ENCODE measurements at places on chromosomes 3 and 15. TPM values are rescaled to one million over a fixed set of nuclear protein-coding genes. Genes with fewer than 3 reads are reported as not detected.

- no peak for DNase-seq
Measured at GRCh38 chr3:141044695-141045641, 6.2 kb upstream of the SPSB4 start.

- DNase-seq, result no peak
Measured at GRCh38 chr3:132964266-132964665, 73.9 kb upstream of the TMEM108 start.

DNA sequence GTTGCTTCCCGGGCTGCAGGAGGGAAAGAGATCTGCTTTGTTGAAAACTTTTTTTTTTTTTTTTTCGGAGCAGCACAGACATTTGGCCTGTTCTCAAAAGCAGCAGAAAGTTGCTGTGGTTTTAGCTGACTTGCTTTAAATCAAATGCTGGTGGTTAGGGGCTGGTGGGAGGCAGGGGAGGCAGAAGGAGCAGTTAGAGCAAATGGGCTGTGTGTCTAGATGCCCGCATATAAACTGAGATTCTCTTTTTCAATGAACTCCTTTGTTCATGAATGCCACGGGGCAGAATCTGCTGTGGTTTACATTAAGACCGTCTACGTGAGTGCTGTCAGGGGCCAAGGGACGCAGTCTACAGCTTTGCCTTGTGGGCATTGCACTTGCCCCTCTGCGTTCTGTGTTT is 95.9 kb downstream of the FLNB start:
- DNase-seq, result no peak

DNA sequence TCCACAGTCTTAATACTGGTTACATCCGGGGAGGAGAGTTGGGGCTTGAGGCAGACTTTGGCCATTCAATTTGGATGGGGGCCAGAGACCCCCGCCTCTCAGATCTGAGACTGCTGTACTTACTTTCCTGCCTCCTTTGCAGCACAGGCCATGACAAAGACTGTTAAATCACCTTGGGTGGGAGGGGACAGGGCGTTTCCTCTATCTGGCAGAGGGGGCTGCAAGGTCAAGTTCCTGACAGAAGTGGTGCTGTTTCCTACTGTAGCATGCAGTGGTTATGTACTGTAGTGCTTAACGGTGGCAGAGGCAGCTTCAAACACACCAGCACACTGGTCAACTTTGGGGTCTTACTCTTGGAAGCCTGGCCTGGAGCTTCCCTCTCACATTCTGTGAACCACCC is 261.2 kb upstream of the LRRFIP2 start:
- DNase-seq, result no peak

- DNase-seq, result no peak
Measured at GRCh38 chr3:136657526-136657925, 94.7 kb downstream of the STAG1 start.

DNA sequence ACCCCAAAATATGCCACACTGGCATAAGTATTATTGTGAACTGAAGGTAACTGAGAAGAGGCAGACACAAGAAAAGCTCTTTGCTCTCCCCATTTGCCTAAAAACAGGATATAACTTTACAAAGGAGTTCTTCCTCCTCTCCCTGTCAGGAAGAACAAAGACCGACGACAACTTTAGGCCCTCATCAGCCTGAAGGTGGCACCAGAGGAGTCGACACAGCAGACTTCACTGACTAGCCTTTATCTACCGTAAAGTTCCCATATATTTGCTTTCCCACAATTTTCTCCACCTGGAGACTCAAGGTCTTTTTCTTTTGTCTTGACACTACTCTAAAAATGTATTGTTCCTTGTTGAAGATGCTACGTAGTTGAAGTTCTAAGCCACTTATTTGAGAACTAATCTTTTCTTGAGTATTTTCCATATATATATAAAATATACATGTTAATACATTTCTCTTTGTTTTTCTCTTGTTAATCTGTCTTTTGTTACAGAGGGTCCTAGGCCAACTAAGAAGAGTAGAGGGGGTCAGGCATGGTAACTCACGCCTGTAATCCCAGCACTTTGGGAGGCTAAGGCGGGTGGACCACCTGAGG is 16.2 kb upstream of the XIRP1 start:
- DNase-seq, result peak; percentile 36

DNA sequence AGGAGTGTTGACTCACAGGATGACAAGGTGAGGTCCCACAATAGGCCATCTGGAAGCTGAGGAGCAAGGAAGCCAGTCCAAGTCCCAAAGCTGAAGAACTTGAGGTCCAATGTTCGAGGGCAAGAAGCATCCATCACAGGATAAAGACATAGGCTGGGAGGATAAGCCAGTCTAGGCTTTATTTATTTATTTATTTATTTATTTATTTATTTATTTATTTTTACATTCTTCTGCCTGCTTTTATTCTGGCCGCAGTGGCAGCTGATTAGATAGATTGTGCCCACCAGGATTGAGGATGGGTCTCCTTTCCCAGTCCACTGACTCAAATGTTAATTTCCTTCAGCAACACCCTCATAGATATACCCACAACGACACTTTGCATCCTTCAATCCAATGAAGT is 472.2 kb upstream of the DPPA4 start:
- DNase-seq, result no peak

- no peak for DNase-seq
Measured at GRCh38 chr3:193812791-193813500, 219.9 kb downstream of the OPA1 start.

DNA sequence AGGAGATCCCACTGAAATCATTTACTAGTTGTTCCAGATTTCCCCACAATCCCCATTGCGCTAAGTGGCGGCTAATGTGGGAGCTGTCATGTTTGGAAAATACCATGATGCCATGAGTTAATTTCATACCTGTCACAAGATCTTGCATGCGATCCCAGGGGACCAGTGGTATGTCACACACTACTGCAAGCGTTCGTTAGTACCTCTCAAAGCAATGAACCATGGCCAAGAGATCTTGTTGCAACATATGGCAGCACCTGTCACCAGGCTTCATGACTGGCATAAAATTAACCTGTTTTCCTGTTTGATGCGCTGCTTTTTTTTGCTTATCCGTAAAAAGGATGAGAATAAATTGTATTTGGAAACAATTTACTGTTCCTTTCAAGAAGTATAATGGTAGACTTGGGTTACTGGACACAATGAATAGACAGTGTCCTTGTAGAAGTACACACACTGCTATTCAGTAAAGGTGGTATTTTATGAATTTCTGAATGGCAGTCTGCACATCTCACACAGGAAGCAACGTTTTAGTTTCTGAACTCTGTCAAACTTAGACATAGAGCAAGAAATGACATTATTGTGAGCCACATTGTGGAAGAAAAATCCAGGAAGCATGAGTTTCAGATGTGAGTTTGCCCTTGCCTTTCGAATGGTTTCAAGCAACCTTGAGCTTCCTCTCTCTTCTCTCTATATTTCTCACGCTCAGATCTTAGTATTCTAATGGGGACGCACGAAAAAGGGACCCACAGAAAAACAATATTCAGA is 81.9 kb downstream of the CHL1 start:
- DNase-seq, result no peak

DNA sequence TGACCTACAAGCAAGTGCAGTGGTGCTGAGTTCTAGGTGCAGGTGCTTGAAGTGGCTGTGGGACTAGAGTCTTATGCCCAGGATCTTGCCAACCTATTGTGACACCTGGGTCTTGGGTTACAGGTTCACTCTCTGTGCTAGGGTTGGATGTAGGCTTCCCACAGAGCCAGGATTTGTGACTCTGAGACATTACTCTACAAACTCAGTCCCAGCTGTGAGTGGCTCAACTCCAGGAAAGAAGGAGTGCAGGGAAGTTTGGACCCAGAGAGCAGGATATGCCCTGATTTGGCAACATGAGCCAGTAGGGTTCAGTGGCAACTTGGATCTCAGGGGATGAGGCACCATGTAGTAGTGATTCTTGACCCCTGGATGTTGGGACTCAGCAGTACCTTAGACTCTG is 182.2 kb downstream of the LPP start:
- DNase-seq, result no peak

DNA sequence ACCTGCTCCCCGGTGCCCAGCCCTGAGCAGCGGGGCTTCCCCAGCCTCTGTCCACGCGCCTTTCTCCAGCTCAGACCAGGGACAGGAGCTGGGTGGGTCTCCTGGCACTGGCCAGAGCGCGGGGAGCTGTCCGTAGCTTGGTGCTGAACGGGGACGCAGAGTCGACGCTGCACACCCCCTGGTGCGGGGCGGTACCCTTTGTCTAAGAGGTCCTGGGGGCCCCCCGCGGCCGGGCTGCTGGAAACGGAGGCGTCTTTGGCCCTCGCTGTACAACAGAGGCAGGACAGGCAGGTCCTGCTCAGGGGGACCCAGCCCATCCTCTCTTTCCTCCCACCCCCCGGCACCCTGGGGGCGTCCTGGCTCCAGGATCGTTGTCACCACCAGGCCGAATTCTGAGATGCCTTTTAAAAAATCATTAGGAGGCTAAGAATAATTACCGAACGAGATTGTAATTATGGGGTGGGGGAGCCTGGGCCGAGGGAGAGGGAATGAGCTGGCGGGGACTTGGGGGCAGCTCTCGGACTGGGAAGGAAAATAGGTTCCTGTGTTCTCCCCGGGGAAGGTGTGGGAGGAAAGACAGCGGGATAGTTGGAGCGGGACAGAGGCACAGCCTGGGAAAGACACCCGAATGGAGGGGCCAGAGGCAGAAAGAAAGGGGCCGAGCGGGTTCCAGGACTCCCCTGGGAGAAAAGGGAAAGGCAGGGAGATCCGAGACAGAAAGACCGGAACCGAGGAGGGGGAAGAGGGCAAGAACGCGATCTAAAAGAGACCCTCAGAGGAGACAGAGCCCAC is 4.1 kb upstream of the SKOR1 start:
- peak; percentile 74 for DNase-seq

GRCh38 chr3:46024131-46024530 is 3.2 kb downstream of the XCR1 start:
- no peak for DNase-seq

The ZPLD1 gene
- polyA plus RNA-seq, result 0.74 TPM

The SNTN gene
- polyA plus RNA-seq, result not detected

The GMPS gene
- 70.6 TPM for polyA plus RNA-seq

The HGD gene
- polyA plus RNA-seq, result 104 TPM

The PPP1R14D gene
- 0.44 TPM for polyA plus RNA-seq
